ENCODE measurements at places on chromosomes 6 and 20. TPM values are rescaled to one million over a fixed set of nuclear protein-coding genes. Genes with fewer than 3 reads are reported as not detected.

PNLDC1 gene
- 0.78 TPM for polyA plus RNA-seq

NINL gene
- polyA plus RNA-seq = 32.2 TPM

AGER gene
- 15.2 TPM for polyA plus RNA-seq

MEP1A gene
- polyA plus RNA-seq = 0.09 TPM

NKX2-2 gene
- 37.9 TPM for polyA plus RNA-seq

BPIFB3 gene
- polyA plus RNA-seq = not detected

SLC22A2 gene
- 1.2 TPM for polyA plus RNA-seq

ACSS1 gene
- polyA plus RNA-seq = 33.6 TPM

ABHD16B gene
- not detected for polyA plus RNA-seq

ZNF76 gene
- polyA plus RNA-seq = 46.9 TPM

COL9A3 gene
- polyA plus RNA-seq = 76.1 TPM

TMEM151B gene
- 53.1 TPM for polyA plus RNA-seq

SPATS1 gene
- 0.57 TPM for polyA plus RNA-seq

FOXF2 gene
- 15.6 TPM for polyA plus RNA-seq

SEL1L2 gene
- polyA plus RNA-seq = 0.22 TPM

TBX18 gene
- polyA plus RNA-seq = 7.9 TPM

POU5F1 gene
- 1.2 TPM for polyA plus RNA-seq

LHFPL5 gene
- polyA plus RNA-seq = 2.0 TPM

NRSN1 gene
- polyA plus RNA-seq = 24.2 TPM

BFSP1 gene
- 3.1 TPM for polyA plus RNA-seq

NCOA3 gene
- 25.6 TPM for polyA plus RNA-seq

SPAG4 gene
- polyA plus RNA-seq = 7.7 TPM

MATN4 gene
- 9.9 TPM for polyA plus RNA-seq

B3GAT2 gene
- polyA plus RNA-seq = 79.4 TPM

SMPD2 gene
- polyA plus RNA-seq = 6.9 TPM

C20orf202 gene
- 0.92 TPM for polyA plus RNA-seq

MYB gene
- 2.5 TPM for polyA plus RNA-seq

SPEF1 gene
- polyA plus RNA-seq = 9.7 TPM

COQ3 gene
- 17.3 TPM for polyA plus RNA-seq

RFX6 gene
- polyA plus RNA-seq = not detected

FERMT1 gene
- polyA plus RNA-seq = 5.7 TPM

LY6G6D gene
- polyA plus RNA-seq = 0.51 TPM

PTPRA gene
- 182 TPM for polyA plus RNA-seq

OR2J3 gene
- not detected for polyA plus RNA-seq

DNAH8 gene
- 0.17 TPM for polyA plus RNA-seq

SLC22A16 gene
- polyA plus RNA-seq = 0.63 TPM

C6orf141 gene
- 5.2 TPM for polyA plus RNA-seq
